Activated CD8-positive, alpha-beta T cell treated with anti-CD3 and anti-CD28 coated beads, Interleukin-2, amount 10 ng/mL, durations not matched to agents 7 days and 5 days (primary cell): ENCODE measurements at places on chromosomes 16 and 17.

DNA sequence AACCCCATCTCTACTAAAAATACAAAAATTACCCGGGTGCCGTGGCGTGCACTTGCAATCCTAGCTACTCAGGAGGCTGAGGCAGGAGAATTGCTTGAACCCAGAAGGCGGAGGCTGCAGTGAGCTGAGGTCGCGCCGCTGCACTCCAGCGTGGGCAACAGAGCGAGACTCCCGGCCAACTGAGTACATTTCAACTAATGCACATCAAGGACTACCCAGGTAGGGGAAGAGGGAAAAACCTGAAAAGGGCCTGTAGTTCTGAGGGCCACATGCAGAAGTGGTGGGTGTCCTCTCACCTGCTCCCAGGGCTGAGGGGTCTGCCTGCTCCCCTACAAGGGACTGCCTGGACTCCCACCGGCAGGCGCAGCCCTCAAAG lies 584 bp upstream of the SLC16A5 start:
- DNase-seq = no peak

DNA sequence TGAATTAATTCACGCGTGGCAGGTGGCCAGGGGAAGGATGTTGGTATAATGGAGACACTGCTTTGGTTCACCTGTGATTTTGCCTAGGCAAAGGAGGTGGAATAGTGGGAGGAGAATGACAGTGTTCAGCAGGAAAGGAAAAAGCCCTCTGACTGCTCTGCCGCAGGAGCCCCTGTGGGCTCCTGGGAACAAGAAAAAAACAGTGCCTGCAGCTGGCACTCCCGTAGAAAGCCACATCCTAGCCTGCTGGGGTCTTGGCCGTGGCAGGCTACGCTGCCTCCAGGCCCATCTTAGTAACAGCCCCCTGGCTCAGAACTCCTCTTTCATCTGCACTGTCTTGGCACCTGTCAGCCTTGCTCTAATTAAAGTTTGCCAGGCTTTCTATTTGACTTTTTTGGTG lies 20.6 kb downstream of the ADORA2B start:
- no peak for DNase-seq

DNA sequence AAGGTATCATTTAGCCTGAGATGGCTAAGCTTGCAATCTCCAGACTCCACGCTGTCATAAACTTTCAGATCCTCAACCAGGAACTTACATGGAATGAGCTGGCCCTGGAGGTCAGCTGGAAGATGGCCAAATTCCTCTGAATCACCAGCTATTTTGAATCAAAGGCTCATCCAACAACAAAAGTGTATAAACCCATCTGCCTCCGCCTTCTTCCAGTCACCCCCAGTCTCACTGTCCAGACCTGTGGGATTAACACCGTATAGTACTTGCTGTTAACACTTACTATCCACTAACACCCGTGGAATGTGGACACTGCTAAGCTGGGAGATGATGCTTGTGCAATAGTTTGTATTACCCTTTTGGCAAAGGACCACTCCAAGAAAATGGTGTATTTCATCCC lies 1.9 kb upstream of the LCMT1 start:
- no peak for DNase-seq

- DNase-seq = no peak
Measured at GRCh38 chr16:67672306-67672705, 5.7 kb downstream of the C16orf86 start.

DNA sequence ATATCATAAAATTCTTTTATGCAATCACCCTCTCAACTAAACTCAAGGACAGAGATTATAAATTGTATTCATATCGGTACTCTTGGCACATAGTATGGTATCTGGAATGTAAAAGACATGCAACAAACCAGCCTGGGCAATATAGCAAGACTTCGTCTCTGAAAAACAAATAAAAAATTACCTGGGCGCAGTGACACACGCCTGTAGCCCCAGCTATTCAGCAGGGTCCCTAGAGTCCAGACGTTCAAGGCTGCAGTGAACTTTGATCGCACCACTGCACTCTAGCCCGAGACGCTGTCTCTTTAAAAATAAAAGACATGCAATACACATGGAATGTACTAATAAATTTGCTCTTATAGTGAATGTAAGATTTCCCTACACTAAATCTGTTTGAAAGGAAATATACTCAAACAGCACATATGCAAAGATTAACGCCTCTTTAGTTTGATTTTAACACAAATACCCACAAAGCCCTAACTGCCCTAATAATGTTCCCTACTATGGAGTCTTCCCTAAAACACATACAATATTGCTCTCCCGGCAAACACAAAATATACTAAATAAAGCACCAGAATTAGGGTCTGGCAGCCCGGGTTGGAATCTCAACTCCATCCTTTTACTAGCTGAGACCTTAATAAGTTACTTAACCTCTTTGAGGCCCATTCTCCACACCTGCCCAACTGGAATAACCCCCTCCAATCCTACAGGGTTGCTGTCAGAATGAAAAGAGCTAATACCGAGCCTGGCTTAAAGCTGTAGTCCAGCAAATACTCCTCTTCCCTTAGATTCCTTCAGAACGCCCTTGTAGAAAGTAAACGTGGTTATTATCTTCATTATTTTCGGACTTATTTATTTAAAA lies 1.2 kb downstream of the ABCA5 start:
- DNase-seq = no peak

- no peak for DNase-seq
Measured at GRCh38 chr17:14622615-14623101, 321.8 kb downstream of the HS3ST3B1 start.

DNA sequence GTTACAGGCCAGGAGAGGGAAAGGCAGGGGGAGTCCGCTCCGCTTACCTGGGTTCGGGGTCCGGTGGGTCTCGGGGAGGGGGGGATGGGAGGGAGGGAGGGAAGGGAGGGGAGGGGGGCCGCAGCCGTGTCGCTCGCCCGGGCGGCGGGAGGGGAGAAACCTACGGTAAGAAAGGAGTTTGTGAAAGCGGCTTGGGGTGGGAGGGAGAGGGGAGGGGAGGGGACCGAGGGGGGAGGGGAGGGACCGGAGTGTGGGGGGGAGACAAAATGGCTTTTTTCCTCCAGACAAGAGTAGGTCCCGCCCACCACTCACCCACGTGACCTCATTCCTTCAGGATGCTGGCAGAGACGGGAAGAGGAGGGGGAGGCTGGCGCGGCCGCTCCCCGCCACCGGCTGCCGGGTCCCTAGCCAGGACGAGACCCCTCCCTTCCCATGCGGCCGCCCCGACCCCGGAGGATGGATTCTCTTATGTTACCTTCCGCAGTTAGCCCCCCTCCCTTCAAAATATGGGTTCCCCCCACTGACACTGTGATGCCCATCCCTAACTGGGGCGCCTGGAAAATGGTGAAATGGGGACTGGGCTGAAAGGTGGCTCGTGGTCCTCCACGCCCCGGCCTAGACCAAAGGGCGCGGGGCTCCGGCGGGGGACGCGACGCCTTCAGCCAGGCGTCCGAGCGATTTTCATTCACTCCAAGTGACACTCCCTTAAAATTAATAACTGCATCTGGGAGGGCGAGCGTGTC lies at the start of gene PCGF2:
PCGF2 (minus strand) TSS at position 188 of the 743 bp plus-strand sequence. CDS start 7,934 bp downstream, outside the sequence.
- DNase-seq = no peak

GRCh38 chr17:77449908-77450741 lies 309.4 kb downstream of the SEC14L1 start:
- DNase-seq = no peak

DNA sequence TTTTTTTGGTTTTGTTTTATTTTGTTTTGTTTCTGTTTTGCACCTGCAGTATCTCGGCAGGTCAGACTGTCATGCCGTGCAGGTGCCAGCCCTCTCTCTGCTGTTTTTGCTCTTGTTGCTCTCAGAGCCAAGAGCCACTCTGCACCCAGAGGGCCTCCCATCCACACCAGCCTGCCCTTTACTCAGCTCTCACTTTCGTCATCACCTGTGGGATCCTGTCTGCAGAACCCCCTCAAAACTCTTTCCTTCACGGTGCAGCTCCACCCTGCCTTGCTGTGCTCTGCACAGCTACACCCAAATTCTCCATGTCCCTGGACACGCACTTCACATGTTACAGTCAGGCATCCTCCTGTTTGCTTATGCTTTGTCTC lies 2.6 kb downstream of the AOC3 start:
- DNase-seq = no peak

DNA sequence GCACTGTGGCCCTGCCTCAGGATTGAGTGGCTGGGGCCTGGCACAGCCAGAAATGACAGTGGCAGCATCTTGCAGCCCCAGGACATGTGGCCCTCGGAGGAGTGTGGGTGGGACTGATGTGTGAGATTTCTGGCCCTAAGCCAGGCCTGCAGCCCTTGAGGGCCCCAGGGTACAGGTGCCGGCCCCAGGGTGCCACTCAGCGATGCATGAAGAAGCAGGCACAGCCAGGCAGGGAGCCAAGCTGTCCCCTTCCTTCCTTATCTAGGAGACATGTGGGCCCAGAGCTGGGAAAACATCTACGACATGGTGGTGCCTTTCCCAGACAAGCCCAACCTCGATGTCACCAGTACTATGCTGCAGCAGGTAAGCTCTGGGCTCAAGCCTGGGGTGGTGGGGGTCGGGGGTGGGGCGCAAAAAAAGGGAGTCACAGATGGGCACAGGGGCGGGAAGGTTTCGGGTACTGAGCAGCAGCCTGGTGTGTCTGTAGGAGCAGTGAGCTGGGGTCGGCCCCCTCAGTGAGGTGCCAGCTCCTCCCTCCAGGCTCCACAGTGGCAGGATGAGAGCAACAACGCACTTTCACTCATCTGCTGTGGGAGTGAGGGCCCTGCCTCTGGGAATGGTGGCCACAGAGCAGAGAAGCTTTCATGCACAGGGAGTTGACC lies 4.1 kb downstream of the ACE start:
- DNase-seq = no peak

DNA sequence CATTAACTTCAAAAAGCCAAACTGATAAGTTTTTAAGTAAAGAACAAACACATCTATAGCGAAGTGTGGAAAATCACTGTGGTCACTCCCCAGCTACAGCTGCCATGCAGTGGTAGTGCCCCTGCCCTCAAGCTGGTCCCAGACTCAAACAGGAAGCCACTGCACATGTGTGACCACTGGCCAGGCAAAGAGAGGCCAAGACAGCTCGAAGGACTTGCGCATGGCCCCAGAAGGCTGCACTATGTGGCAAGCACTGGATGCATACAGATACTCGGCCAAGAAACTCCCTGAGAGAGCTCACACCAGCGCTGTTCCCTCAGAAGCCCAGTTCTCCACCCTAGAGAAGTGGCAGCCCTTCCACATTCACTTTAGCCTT lies 82.4 kb downstream of the ANKRD11 start:
- DNase-seq = no peak

- no peak for DNase-seq
Measured at GRCh38 chr17:32187271-32187670, 45.0 kb downstream of the RHOT1 start.

- no peak for DNase-seq
Measured at GRCh38 chr17:32504166-32504990, 17.6 kb downstream of the CDK5R1 start.

- no peak for DNase-seq
Measured at GRCh38 chr17:63304704-63305261, 141.3 kb downstream of the CYB561 start.

- DNase-seq = no peak
Measured at GRCh38 chr16:78184238-78185183, 85.1 kb downstream of the WWOX start.
